ENCODE measurements at places on chromosomes 7 and 10.

GRCh38 chr7:135079068-135079467 is 68.8 kb upstream of the TMEM140 start:
- DNase-seq: no peak

- no peak for DNase-seq
These were observed 176.5 kb downstream of the SUGCT start for GRCh38 chr7:40311307-40311706.

DNA sequence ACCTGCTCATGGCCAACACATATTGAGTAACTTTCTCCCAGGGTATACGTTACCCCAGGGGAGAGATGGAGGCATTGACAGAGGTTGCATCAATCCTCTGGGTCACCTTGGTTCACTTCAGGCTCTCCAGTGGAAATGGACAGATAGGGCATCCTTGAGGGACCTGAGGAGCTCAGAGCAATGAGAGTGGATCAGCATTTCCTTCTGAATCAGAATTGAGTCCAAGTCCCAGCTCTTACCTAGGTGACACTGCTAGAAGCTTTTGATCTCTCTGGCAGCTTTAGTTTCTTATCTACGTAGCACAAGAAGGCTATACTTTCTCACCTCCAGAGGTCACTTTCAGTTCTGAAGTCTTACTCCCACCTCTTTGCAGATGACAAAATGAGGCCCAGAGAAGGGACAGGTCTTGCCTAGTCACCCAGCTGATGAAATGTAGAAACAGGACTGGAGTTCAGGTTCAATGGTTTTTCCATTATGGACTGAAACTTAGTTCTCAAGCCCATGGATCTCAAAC is 35.2 kb downstream of the PANK1 start:
- DNase-seq: no peak

DNA sequence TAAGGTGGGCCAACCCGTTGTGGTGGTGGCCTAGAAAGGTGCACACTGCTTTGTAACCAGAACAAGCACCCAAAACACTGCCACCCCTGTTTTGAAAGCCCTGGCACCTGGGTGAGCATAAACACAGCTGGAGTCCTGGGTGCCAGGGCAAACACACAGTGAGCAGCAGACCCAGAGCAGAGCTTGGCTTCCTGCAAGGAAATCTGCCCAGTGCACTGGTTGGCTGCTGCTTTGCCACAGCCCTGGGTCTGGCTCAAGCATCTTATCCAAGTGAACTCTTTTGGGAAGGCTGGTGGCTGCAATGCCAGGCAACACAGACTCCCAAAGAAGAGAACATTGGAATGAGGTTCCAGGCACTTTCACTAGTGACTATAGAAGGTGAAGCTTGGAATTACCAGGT is 145.5 kb upstream of the PDE1C start:
- DNase-seq: no peak

- DNase-seq: no peak
These were observed 122.0 kb downstream of the PLCE1 start for GRCh38 chr10:94115725-94116124.

DNA sequence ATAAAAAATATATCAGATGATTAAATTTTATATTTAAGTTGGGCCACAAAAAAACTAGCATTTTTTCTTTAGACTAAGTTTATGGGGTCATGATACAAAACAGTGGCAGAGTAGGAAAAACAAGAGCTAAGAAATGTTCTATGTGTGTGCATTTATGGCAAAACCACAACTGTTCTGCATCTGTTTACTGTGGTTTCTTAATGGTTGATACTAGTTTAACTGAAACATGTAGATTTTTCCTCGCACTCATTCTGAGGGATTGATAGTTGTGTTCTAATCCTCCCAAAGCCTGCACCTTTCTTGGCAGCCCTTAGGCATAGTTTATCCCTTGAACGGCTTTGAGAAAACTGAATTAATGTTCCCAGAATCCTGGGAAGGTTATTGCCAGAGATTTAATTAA is 66.6 kb upstream of the PHYHIPL start:
- no peak for DNase-seq

GRCh38 chr7:155871211-155871610 is 58.9 kb upstream of the SHH start:
- no peak for DNase-seq

- DNase-seq: no peak
These were observed 1.3 kb downstream of the PILRA start for GRCh38 chr7:100374601-100375000.

DNA sequence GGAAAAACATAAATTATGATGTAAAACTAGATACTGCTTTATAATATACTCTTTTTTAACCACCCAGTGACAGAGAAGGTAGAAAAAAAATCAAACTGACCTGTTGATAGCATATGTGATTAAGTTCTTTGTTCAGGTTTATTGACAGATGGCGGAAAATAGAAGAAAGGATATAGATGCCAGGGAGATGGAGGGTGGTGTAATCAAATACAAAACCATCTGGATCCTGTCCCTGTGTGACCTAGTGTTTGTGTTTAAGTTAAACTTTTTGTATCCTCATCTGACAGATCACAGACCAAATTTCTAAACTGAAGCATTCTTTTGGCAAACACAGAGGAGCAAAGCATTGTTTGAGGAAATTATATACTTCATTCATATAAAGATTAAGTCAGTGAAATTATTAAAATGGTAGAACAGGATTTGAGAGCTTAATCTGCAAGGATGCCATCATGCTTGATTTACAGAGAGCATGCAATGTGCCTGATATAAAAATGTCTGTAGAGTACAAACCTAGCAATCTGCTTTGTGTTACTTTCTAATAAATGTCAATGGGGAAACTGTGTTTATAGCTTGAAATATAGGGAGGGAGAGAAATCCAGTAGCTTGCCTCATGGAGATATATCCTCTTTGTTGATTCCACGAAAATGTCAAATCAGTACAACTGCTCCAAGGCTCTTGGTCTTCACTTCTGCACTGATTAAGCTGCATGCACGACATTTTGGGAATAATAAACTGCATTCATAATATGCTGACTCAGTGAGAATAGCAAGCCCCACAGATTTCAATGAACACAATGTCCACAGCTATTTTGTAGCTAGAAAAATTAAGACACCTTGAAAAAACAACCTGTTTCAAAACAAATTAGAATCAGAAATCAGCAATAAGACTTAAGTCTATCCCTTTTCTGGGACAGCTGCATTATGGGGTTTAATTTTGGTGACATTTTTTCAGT is 39.0 kb downstream of the SEM1 start:
- DNase-seq: no peak

GRCh38 chr7:94391726-94392392 is 2.8 kb upstream of the COL1A2 start:
- peak; percentile 81 for DNase-seq

- DNase-seq: no peak
These were observed 170.8 kb upstream of the BET1 start for GRCh38 chr7:94174956-94175355.

- no peak for DNase-seq
These were observed 92.3 kb downstream of the MAGI2 start for GRCh38 chr7:79361214-79361613.

DNA sequence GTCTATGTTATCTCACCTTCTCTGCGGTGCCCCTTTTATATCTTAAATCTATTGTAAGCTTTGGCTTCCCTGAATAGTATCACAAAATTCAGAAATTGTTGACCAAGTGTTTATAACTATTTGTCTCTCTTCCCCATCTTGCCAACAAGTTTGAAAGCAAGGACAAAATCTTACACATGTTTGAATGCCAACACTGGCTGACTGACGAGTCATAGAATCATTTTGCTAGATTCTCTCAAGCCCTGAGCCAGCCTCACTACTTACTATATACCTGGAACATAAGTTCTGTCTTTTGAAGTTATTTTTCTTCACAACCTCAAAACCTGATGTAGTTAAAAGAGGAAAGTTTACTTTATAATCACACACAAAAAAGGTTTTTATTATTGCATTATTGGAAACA is 700.7 kb downstream of the PHTF2 start:
- no peak for DNase-seq

DNA sequence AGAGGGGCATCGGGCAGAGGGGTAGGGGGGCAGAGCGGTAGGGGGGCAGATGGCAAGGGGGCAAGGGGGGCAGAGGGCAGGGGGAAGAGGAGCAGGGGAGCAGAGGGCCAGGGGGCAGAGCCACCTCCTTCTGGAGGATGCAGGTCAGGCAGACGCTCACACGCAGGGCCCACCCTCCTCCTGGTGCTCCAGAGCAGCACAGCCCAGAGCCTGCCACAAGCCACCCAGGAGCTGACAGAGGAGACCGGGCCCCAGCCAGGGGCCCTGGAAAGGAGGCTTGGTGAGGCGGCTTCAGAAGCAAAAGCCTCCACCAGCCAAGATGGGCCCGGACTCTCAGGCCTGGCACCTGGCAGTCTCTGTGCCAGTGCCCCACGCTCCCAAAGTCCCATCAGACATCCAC is 13.1 kb downstream of the MAD1L1 start:
- no peak for DNase-seq

- DNase-seq: no peak
These were observed 23.7 kb downstream of the MDH2 start for GRCh38 chr7:76071316-76072242.

- no peak for DNase-seq
These were observed 33.0 kb downstream of the EN2 start for GRCh38 chr7:155490697-155491628.

Data from AG04450 (cell line).